A375 (cell line): ENCODE measurements at places on chromosomes 1 and 21. TPM values are rescaled to one million over a fixed set of nuclear protein-coding genes. Genes with fewer than 3 reads are reported as not detected.

Gene LINGO4
- total RNA-seq: not detected in 2 replicates

Gene NT5C1A
- 0.34 and 1.2 TPM in 2 replicates for total RNA-seq

Gene KANK4
- not detected in 2 replicates for total RNA-seq

Gene CFHR2
- not detected in 2 replicates for total RNA-seq

Gene PEX19
- total RNA-seq: 43.5 and 76.4 TPM in 2 replicates

Gene HSPA6
- total RNA-seq: 0.94 and 2.6 TPM in 2 replicates

Gene RGSL1
- total RNA-seq: not detected in 2 replicates

Gene CLDN8
- not detected in 2 replicates for total RNA-seq

Gene SMIM1
- not detected in 2 replicates for total RNA-seq

Gene RNU1-4
- under 0.01 TPM in 2 replicates for total RNA-seq
